SK-MEL-5 (cell line): ENCODE measurements at places on chromosomes 4 and X. TPM values are rescaled to one million over a fixed set of nuclear protein-coding genes. Genes with fewer than 3 reads are reported as not detected.

The TMEM271 gene
- not detected in 2 replicates for total RNA-seq

GRCh38 chrX:30659421-30659820, 6.2 kb downstream of the GK start:
- DNase-seq: peak; percentile 71

DNA sequence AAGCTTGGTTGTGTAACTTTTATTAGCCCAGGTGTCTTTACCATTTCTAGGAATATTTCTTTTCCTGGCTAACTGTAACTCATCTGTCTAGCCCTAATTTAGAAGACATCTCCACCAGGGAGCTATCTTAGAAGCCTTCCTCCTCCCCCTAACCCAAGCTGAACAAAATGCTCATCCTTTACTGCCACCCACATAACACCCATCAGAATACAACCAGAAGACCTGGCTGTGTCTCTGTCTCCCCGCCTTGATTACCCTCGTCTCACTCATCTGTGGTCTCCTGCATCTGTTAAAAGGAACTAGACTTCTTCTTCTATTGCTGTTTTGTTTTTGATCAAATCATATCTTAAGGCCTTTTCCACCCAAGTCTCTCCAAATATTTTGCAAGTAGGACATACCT, 4.8 kb upstream of the TMEM154 start:
- DNase-seq: no peak

The SPANXA2 gene
- total RNA-seq: 0.43 TPM in 1 of 2 replicates, not detected in the other

- DNase-seq: no peak
Observed at GRCh38 chrX:23854122-23854521, 53.6 kb downstream of the APOO start.

DNA sequence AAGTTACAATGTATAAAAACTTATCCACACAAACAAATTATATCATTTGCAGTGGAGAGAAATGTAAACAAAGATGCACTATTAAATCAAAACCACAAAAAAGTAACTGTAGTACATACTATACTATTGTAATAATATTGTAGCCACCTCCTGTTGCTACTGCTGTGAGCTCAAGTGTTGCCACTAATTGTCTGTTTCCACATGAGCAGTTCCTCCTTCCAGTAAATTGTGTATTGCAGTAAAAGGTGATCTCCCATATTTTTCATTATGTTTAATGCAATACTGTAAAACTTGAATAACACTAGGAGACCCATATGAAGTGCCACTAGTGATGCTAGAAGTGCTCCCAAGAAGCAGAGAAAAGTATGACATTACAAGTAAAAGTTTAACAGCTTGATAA, 11.7 kb downstream of the LIN54 start:
- DNase-seq: no peak

The GATA1 gene
- total RNA-seq: not detected in 2 replicates
